Activated CD8-positive, alpha-beta memory T cell treated with anti-CD3 and anti-CD28 coated beads, Interleukin-2, amount 10 ng/mL, durations not matched to agents 7 days and 5 days (primary cell): ENCODE measurements at places on chromosomes 2 and 18. TPM values are rescaled to one million over a fixed set of nuclear protein-coding genes. Genes with fewer than 3 reads are reported as not detected.

CRYGC gene
- not detected for total RNA-seq

DNA sequence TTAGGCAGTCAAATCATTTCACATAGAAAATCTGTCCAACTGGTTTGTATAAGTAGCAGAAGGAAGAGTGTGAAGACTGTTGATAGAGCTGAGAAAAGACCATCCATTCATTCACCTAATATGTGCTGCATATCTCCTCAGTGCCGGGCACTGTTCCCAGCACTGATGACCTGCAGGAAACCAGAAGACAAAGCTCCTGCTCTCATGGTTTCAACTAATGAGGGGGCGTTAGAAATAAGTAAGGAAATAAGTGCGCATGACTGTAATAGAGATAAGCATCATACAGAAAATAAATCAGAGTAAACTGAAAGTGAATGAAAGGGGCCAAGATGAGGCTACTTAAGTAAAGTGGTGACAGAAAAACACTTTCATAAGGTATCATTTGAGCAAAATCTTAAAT lies 427.5 kb upstream of the CDH20 start:
- no peaks in the 10 kb centered on the region for H3K4me1 ChIP-seq
- no peaks in the 10 kb centered on the region for H3K36me3 ChIP-seq
- H3K4me3 ChIP-seq, result no peak overlapping the region
- no peaks in the 10 kb centered on the region for H3K27me3 ChIP-seq
- no peak overlapping the region for H3K27ac ChIP-seq

SERPINB5 gene
- not detected for total RNA-seq

- H3K4me1 ChIP-seq, result peaks cover 14% of the 10 kb centered on the region
- H3K27ac ChIP-seq, result no peak overlapping the region
- no peak for DNase-seq
Observed at GRCh38 chr2:152099367-152100050, 665 bp upstream of the CACNB4 start.

DNA sequence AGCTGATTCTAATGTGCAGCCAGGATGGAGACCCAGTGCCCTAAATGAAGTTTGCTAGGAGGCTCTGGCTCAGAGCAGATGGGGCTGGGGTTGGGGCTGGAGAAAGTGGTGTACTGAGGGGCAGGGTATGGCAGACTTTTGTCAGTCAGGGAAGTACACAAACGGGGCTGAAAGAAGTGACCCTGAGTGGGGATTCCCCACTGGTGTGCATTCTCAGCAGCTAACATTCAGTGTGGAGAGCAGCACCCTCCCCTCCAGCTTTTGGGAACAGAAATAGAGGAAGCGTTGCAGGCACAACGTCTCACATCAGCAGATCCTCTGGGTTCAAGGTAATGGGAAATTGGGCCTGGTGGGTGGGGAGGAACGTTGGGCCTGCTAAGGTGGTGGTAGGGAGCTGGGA lies 89.1 kb upstream of the GCFC2 start:
- no peaks in the 10 kb centered on the region for H3K36me3 ChIP-seq
- no peaks in the 10 kb centered on the region for H3K4me1 ChIP-seq
- H3K27me3 ChIP-seq, result peaks cover 2% of the 10 kb centered on the region
- no peak overlapping the region for H3K4me3 ChIP-seq
- H3K27ac ChIP-seq, result peak overlapping the region; percentile 27

NMUR1 gene
- 8.6 TPM for total RNA-seq

NPAS2 gene
- 0.41 TPM for total RNA-seq

DNA sequence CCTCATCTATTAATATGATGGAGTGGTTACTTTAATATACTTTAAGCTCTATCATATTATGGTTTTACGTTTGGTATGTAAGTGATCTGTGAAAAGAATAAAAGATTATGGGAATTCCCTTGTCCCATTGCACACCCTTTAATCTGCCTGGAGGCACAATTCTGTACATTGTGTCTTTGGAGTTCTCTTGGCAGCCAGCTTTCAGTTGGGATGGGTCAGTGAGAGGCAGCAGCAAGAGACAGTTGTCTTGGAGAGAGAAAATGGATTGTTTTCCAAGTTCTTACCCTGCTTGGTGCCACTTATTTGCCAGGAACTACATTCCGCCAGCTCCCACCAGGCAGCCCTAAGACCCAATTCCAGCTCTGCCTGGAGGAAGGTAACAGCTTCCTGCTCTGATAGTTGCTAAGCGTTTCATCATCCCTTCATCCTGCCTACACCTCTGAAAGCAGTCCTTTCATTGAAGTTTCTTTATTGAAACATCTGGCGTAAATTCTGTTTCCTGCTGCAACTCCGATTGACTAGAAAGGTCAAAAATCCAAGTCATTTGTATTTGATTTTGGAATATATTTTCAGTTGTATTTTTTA lies 365.2 kb downstream of the AKAIN1 start:
- H3K27me3 ChIP-seq, result no peaks in the 10 kb centered on the region
- no peak for DNase-seq
- no peaks in the 10 kb centered on the region for H3K4me1 ChIP-seq
- no peaks in the 10 kb centered on the region for H3K36me3 ChIP-seq
- H3K27ac ChIP-seq, result no peak overlapping the region

GRCh38 chr2:219871351-219871750 lies 243.9 kb downstream of the SLC4A3 start:
- no peak overlapping the region for H3K27ac ChIP-seq
- H3K36me3 ChIP-seq, result no peaks in the 10 kb centered on the region
- H3K4me3 ChIP-seq, result no peak overlapping the region
- no peaks in the 10 kb centered on the region for H3K27me3 ChIP-seq

DNA sequence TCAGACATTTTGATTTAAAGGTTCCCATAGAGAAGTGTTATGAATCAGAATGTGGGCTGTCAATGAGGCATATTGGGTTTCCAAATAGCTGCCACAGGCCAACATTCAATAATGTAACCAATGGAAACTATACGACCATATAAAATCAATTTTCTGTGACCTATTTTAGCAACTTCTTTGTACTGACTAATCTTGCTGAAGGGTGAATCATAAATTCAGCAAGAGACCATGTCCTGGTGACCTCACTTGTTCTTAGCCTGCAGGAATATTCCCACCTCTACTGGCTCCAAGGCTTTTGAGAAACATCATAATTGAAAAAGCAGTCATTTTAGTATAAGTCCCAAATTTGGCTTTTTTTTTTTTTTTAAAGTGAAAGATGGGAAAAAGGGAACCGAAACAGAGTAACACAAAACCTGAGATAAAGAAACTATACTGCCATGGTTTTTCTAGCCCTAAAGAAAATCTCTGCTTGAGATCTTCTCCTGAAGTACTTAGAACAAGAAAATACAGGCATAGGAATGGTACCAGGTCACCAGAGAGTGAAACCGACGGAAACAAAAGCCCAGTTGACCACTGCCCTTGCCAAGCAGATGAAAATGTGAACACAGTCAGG lies 32.1 kb downstream of the PLEKHM3 start:
- H3K27me3 ChIP-seq, result no peaks in the 10 kb centered on the region
- peaks cover 6% of the 10 kb centered on the region for H3K4me1 ChIP-seq
- DNase-seq, result no peak
- no peaks in the 10 kb centered on the region for H3K36me3 ChIP-seq
- H3K27ac ChIP-seq, result no peak overlapping the region

KHK gene
- total RNA-seq, result 8.8 TPM

- H3K4me1 ChIP-seq, result no peaks in the 10 kb centered on the region
- H3K27me3 ChIP-seq, result no peaks in the 10 kb centered on the region
- H3K36me3 ChIP-seq, result peaks cover 22% of the 10 kb centered on the region
- H3K27ac ChIP-seq, result no peak overlapping the region
- DNase-seq, result no peak
Observed at GRCh38 chr2:25473758-25474340, 132.1 kb upstream of the DNMT3A start.

DNA sequence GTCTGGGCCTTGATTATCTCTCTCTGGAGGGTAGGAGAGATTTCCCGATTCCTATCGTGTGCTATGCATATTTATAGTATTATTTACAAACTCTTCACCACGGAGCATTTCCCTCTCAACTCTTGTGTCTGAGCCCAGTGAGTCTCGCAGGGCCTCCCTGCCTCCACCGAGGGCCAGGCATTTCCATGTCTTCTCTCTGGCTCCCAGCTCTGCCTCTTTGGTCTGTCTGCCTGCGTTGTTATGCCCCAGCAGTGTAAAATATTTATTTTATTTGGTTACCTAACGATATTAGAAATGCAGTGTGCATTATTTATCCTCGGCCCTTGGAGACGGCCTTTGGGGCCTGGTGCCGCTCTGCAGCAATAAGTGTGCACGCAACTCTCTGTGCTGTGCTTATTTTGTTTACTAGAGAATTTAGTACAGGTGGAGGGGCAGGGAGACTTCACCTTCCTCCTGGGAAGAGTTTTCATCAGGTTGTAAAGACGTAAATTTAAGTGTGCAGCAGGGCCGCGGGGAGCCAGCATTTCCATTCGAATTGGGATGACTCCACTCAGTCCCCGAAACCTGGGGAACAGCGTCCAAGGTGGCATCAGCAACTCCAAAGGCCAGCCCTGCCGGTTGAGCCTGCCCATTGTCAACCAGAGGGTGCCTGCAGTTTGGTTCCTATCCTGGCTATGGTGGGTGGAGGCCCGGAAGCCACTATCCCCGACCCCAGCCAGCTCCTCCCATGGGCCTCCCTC lies 100.2 kb downstream of the PTGR3 start:
- no peak for DNase-seq
- H3K27me3 ChIP-seq, result no peaks in the 10 kb centered on the region
- no peak overlapping the region for H3K4me3 ChIP-seq
- H3K36me3 ChIP-seq, result no peaks in the 10 kb centered on the region
- no peaks in the 10 kb centered on the region for H3K4me1 ChIP-seq

GRCh38 chr2:204024503-204024902 lies 87.9 kb downstream of the ICOS start:
- H3K4me1 ChIP-seq, result peaks cover 32% of the 10 kb centered on the region
- no peak for DNase-seq
- H3K4me3 ChIP-seq, result no peak overlapping the region
- peaks cover 6% of the 10 kb centered on the region for H3K36me3 ChIP-seq
- no peaks in the 10 kb centered on the region for H3K27me3 ChIP-seq

DNA sequence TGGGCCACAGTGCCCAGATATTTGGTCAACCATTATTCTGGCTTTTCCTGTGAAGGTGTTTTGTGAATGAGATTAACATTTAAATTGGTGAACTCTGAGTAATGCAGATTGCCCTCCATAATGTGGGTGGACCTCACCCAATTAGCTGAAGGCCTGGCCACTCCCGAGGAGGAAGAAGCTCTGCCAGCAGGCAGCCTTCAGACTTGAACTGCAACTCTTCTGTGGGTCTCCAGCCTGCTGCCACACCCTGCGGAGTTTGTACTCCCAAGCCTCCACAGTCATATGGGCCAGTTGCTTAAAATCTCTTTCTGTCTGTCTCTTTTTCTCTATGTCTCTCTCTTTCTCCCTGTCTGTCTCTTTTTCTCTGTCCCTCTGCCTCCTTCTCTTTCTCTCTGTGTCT lies 262.7 kb downstream of the MYCN start:
- H3K27me3 ChIP-seq, result no peaks in the 10 kb centered on the region
- no peak overlapping the region for H3K4me3 ChIP-seq
- no peak for DNase-seq

RGPD5 gene
- 29.1 TPM for total RNA-seq

DNA sequence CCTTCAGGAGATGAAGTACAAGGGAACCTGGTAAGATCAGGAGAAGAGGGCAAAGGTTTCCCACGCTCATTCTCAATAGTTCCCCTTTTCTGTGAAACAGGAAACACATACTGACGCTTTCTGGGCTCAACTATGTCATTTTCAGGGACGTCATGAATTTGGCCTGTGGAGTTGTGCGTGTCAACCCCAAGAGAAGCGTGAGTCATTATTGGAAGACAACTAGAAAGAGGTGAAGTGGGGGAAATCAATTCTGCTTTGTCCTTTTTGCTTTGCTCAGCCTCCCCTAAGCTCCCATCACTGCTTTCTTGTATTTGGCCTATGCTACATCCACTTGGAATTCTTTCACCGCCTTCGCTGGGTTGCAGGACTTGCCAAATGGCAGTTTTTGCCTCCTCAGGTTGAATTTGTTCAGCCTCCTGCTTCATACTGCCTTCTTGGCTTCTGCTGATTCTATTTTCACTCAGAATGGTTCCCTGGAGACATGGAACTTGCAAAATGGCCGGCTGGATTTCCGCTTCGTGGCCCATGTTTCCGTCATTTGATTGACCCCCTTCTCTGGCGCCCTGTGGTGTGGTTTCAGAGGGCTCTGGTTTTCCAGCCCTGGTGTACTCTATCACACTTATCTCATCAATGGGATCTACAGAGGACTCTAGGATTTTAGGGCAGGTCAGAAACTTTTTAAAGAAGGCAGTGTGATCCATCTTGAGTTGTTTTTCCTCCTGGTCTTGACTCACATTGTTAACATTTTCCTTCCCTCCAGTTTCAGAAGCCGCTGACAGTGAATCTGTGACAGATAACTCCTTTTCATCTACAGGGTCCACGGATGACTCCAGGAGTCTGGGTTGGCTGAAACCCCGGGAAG lies 93.3 kb downstream of the ALPK2 start:
- H3K36me3 ChIP-seq, result no peaks in the 10 kb centered on the region
- H3K27ac ChIP-seq, result no peak overlapping the region
- H3K27me3 ChIP-seq, result peaks cover 32% of the 10 kb centered on the region
- H3K4me3 ChIP-seq, result no peak overlapping the region

GRCh38 chr2:27811768-27812167 lies 40.2 kb downstream of the MRPL33 start:
- no peak overlapping the region for H3K4me3 ChIP-seq
- H3K4me1 ChIP-seq, result peaks cover 13% of the 10 kb centered on the region
- no peak for DNase-seq
- H3K27ac ChIP-seq, result no peak overlapping the region

UCN gene
- total RNA-seq, result 1.1 TPM

DNA sequence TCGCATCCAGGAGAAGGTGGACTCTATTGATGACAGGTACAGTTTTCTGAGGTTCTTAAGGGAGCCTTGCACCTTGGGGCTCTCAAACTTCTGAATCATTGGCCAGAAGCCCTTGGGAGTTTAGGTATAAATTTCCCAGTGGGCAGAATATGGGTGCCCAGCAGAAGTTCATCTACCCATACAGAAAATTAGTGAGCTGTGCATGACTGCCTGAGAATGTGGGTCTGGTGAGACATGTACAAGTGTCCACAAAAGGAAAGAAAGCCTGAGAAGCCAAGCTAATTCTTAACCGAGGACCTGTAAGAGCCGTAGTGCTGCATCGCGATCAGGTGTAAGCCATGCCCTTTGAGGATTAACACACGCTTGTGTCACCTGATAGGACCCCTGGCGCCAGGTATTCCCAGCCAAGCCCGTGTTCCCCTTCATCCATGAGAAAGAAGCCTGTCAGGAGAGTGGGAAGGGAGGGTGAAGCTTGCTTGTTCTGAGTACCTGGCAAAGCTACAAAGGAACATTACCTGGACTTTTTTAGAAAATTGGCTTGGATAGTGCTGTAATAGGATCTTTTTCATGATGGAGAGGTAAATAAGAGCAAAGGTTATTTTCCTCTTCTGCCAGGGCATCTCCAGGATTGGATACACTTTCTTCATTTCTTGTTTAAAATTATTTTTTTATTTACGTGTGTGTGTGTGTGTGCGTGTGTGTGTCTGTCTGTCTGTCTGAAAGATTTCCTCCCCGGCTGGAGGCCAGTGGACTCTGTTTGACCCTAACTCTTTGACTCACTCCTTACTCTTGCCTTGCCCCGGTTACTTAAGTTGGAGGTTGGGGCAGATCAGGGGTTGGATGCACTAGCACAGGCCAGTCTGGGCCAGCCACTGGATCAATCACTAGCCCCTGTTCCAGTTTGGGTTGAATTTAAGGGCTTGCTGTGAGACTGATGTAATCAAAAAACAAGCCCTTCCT lies 90.4 kb upstream of the EML6 start:
- no peak overlapping the region for H3K4me3 ChIP-seq
- H3K4me1 ChIP-seq, result peaks cover 10% of the 10 kb centered on the region
- peaks cover 59% of the 10 kb centered on the region for H3K36me3 ChIP-seq
- DNase-seq, result no peak
- H3K27me3 ChIP-seq, result no peaks in the 10 kb centered on the region
- no peak overlapping the region for H3K27ac ChIP-seq

FKBP1B gene
- 5.5 TPM for total RNA-seq
